ENCODE measurements at places on chromosomes 5 and 9.

GRCh38 chr5:74543162-74543995, 97.1 kb downstream of the ENC1 start:
- DNase-seq: no peak

DNA sequence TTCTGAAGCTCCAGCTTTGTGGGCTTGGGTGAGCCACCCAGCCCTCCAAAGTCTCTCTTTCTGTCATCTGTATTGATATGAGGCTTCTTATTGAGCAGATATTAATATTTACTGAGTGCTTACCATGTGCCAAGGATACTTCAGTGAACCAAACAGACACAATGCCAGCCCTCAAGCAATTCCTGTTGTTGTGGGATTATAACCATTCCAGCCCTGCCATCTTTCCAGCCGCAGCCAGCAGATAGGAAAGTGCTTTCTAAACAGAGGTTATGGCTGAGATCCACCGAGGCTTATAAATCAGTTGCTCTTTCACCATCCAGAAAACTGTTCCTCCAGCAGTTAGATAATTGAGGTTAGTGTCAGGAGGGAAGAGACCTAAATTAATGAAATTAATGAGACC, 137.7 kb upstream of the ALDH1B1 start:
- DNase-seq: no peak

DNA sequence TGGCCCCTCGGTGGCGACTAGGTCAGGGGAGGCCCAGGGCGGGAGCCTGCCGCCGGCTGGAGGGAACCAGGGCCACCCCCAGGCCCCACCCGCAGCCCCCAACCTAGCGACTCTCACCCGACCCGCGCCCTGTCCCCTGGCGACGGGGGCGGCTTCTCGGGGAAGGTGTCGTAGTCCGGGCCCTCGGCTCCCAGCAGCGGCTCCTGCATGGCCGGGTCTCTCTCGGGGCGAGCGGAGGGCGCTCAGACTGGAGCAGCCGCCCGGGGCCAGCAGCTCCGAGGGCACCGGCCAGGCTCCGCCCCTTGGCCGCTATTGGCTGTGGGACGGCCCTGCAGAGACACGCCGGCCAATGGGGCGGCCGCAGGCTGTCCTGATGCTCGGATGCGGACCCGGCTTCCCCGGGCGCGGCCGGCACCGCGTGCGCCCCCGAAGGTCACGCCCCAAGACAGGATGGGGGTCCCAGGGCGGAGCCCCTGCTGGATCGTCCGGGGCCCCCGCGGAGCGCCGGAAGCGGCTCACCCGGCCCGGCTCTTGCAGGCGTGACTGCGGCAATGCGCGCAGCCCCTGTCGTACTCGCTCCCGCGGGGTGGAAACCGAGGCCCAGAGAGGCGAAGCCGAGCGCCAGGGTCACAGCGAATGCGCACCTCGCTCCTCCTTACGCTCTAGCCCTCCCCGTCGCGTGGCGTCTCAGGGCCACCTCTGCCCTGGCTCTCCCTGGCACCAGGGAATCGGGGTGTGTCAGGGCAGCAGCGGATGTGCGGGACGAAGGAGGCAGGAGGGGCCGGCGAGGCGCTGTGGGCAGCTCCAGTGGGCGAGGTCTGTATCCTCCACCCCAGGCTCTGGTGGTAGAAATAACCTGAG, at the start of gene SLC2A6:
Gene SLC2A6, minus strand, starts transcription at position 249 of the 861 bp plus-strand sequence. Its CDS starts 40 bp downstream, at position 209.
- peak; percentile 93 for DNase-seq

GRCh38 chr9:12882430-12882829, 107.6 kb downstream of the LURAP1L start:
- DNase-seq: no peak

DNA sequence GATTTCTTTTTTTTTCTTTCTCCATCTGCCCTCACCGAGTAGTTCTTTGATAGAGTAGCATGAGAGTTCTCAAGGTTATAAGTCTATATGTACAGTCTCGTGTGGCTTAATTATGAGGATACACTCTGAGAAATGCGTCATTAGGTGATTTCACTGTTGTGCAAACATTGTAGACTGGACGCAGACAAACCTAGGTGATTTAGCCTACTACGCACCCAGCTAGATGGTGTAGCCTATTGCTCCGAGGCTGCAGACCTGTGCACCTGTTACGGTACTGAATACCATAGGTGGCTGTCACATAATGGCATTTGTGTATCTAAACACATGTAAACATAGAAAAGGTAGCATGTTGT, 26.9 kb upstream of the CORO2A start:
- no peak for DNase-seq

GRCh38 chr5:150301170-150301505, 1.6 kb downstream of the ARSI start:
- DNase-seq: no peak

- no peak for DNase-seq
Observed at GRCh38 chr5:59421986-59422941, 471.3 kb downstream of the PDE4D start.

- no peak for DNase-seq
Observed at GRCh38 chr9:99389087-99390033, 167.3 kb downstream of the SEC61B start.

- DNase-seq: no peak
Observed at GRCh38 chr5:167442922-167443321, 848.5 kb upstream of the WWC1 start.

GRCh38 chr9:83012168-83012921, 50.6 kb downstream of the RASEF start:
- DNase-seq: peak; percentile 4

DNA sequence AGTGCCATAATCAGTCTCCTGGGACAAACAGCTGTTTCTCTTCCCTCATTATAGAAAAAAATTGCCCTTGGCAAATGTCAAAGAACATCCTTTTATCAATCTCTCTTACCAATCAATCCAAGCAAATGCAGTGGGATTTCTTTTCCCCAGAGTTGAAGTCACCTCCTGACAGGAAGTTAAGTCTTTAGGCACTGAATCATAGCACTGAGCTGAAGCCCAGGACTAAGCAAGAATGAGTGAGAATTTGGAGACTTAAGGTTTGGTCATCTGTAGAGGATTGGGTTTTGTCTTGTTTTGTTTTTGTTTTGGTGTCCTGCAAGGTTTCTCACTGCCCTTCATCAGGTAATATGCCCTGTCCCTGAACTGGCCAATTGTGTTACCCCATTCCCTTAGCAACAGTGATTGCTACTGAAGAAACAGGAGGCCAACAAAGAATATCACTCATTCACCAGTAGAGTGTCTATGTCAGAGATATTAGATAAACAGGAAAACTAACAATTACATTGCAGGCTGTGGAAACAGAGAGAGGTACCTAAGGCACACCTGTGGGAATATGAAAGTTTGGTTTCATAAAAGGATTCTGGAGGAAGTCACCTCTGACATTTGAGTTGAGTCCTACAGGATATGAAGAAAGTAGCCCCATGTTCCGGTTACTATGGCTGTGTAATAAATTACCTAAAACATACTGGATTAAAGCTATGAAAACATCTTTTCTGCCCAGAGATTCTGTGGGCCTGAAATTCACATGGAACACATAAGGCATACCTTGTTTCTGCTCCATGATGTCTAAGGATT, 4.5 kb upstream of the FXN start:
- DNase-seq: no peak

DNA sequence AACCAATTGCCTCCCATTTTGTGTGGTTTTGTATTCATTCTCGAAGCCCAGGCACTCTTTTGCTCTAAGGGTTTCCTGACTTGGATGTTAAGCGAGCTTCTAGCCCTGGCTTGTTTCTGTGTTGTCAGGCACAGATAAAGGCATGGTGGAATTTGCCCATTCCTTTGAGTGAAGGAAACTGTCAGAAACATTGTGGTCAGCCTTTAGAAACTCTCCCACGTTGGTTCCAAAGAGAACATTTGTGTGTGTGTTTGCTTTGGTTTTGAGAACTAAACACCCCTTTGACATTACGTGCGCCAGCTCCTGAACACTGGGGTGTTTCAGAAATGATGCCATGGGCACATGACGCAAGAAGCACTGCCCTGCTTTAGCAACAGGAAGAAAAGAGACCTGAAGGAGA, 320.9 kb downstream of the NTRK2 start:
- no peak for DNase-seq

GRCh38 chr9:115036691-115037090, 81.3 kb downstream of the TNC start:
- DNase-seq: no peak

- DNase-seq: no peak
Observed at GRCh38 chr5:132258102-132259068, 889 bp downstream of the PDLIM4 start.

DNA sequence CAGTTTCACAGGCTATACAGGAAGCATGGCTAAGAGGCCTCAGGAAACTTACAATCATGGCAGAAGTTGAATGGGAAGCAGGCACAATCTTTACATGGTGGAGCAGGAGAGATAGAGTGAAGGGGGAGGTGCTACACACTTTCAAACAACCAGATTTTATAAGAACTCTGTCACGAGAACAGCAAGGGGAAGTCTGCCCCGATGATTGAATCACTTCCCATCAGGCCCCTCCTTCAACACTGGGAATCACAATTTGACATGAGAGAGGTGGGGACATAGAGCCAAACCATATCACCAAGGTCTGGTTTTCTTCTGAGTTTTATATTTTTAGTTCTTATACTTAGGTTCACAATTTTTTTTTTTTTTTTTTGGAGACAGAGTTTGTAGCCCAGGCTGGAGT, 16.1 kb downstream of the ZCCHC9 start:
- no peak for DNase-seq

DNA sequence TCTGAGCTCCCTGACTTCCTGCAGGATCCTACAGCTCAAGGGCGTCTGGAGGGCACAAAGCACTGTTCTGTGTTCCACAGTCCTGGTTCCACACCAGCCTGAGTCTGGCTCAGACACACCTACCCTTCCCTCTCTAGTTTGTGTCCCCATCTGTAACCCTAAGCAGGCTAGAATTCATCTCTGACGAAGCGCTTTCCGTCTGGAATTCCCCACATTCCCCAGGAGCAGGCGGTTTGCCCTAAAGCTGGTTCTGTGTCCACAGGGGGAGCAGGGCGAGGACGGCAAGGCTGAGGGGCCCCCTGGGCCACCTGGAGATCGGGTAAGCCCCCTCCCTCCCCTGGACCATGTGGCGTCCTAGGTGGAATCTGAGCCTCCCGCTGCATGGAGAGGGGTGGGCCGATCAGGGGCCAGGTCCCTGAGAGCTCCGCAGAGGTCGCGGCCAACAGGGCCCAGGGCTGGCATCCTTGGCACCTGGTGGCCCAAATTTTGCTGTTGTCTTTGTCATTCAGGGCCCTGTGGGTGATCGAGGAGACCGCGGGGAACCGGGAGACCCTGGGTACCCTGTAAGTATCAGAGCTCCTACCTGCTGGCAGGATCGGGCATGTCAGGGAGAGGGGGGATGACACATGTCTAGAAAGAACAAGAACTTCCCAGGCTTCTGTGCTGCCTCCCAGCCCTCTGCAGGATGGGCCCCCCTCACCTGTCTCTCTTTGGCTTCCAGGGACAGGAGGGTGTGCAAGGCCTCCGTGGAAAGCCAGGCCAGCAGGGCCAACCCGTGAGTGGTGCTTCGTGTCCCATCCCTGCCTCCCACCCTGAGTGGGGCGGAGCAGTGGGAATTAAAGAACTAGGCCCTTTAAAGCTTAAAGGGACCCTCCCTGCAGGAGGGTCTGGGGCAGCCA, 34.5 kb upstream of the ORM1 start:
- no peak for DNase-seq

Data from hematopoietic multipotent progenitor cell treated with erythropoietin and hydrocortisone succinate and interleukin-3 and kit ligand, for 4 days (in vitro differentiated cells).